Activated gamma-delta T cell treated with Interleukin-2 at 50 U/mL for 16 hours (primary cell): ENCODE measurements at places on chromosomes 3 and 15.

DNA sequence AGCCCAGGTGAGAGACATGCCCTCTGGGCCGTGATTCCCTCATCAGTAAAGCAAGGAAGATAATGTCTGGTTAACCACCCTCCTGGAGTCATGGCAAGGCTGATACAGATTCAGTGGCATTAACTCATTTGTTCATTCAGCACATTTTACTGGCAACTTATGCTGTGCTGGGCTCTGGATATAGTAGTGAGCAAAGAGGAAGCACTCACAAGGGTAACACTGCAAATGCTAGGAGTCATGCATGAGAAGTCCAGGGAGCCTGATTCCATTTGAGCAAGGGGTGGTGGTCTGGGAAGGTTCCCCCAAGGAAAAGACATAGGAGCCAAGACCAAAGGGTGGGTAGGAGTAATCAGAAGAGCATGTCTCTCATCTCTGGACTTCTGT is 50.2 kb downstream of the SMAD3 start:
- no peak for DNase-seq

DNA sequence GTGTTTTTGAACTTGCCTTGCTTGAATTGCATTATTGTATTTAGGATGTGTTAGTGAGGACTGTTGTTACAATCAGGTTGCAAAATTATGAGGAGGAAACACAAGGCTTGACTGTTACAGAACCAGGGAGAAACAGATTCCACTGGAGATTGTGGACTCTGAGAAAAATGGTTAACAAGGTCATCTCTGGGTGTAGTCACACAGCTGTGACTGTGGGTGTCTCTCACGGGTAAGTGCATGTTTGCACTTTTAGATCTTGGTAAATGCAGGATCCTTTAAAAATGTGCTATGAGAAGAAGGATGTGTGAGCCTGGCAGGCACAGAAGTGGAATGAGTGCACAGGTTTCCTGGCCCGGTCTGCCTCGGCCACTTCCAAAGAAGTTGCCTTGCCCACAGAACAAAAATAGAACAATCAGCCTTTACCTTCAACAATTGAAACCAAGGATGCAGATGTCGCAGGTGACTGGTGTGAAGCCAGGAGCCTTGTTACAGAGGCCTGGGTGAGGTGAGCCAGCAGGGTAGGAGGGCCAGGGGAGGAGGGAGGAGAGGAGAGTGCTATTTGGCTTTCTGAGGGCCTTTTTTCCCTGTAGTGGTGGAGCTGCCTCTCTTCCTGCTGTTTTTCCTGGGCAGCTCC is 68.0 kb downstream of the ABHD5 start:
- DNase-seq, result no peak

GRCh38 chr3:143832433-143832832 is 15.8 kb downstream of the SLC9A9 start:
- no peak for DNase-seq

DNA sequence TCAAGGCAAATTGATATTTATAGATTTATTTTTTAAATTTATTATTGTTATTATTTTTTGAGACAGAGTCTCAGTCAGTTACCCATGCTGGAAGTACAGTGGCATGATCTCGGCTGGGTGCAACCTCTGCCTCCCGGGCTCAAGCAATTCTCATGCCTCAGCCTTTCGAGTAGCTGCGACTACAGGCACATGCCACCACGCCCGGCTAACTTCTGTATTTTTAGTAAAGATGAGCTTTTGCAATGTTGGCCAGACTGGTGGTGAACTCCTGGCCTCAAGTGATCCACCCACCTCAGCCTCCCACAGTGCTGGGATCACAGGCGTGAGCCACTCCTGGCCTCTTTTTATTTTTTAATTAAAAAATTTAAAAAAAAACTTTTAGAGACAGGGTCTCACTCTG is 19.0 kb downstream of the SPG21 start:
- DNase-seq, result no peak

DNA sequence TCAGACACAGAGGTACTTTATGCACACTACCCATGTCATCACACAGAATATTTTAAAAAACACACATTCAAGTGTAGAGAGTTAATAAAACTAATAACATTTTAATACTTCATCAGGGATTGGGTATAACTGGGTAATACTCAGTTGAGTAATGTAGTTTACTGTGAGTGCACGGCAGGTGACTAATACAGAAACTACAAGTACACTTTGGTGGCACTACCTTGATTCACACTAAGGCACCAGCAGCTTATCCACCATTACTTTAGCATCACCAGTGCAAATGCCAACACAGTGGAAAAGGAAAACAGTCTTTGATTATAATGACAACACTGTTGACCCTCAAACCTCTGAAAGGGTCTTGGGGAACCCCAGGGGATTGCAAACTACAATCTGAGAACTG is 33.6 kb downstream of the ZNF280D start:
- DNase-seq, result no peak
